ENCODE measurements at places on chromosomes 6 and 20. TPM values are rescaled to one million over a fixed set of nuclear protein-coding genes. Genes with fewer than 3 reads are reported as not detected.
A peak's percentile ranks its signal among the peaks of the same experiment; 100 is the strongest.

DNA sequence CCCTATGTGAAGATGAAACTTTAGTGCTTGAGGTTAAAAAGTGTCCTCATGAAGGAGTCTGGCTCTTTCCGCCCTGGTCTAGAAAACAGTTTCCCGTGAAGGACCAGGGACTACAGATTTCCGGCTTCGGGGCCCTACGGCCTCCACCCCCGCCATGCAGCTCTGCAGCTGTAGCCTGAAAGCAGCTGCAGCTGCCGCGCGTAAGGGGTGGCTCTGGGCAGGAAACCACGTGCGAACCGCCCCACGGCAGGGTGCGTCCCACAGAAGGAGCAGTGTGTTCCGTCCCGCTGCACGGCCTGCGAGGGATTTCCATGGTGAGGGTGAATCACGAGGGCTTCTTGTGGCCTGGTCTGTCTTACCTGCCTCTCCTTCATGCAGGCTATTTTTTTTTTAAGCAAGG, 117.0 kb downstream of the ERMARD start:
- DNase-seq, result peak; percentile 55

DNA sequence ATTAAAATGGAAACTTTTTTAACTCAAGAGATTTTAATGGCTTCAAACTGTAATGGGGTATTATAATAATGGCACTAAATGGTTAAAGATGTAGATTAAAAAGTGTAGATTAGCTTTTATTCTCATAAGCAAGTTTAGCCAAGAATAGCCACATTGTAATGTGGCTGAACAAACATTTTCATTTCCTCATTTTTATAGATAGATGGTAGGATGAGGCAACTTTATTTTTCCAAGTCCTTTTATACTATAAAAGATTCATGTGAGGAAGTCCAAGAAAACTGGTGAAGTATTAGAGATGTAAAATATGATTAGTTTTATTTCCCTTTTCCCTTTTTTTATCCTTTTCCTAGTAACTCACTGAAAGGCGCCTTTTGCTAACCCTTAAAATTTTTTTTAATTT, 88.8 kb downstream of the ATRN start:
- no peak for DNase-seq

GRCh38 chr20:54362283-54362682, 113.1 kb upstream of the DOK5 start:
- DNase-seq, result no peak

DNA sequence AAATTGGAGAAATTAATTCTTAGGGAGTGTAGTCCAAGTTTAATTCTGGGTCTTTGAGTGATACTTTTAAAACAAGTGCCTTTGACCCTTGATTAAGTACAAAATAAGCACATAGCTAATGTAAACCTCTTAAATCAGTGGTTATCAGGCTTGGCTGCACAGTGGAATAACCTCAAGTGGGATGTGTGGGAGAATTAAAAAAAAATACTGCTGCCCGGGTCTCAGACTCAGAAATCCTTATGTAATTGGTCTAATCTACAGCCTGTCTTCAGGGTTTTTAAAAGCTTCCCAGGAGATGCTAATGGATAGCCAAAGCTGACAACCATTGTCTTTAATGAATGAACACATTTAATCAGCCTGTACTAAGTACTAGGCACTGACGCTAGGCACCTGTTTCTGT, 28.5 kb upstream of the TMEM14A start:
- DNase-seq, result no peak

DNA sequence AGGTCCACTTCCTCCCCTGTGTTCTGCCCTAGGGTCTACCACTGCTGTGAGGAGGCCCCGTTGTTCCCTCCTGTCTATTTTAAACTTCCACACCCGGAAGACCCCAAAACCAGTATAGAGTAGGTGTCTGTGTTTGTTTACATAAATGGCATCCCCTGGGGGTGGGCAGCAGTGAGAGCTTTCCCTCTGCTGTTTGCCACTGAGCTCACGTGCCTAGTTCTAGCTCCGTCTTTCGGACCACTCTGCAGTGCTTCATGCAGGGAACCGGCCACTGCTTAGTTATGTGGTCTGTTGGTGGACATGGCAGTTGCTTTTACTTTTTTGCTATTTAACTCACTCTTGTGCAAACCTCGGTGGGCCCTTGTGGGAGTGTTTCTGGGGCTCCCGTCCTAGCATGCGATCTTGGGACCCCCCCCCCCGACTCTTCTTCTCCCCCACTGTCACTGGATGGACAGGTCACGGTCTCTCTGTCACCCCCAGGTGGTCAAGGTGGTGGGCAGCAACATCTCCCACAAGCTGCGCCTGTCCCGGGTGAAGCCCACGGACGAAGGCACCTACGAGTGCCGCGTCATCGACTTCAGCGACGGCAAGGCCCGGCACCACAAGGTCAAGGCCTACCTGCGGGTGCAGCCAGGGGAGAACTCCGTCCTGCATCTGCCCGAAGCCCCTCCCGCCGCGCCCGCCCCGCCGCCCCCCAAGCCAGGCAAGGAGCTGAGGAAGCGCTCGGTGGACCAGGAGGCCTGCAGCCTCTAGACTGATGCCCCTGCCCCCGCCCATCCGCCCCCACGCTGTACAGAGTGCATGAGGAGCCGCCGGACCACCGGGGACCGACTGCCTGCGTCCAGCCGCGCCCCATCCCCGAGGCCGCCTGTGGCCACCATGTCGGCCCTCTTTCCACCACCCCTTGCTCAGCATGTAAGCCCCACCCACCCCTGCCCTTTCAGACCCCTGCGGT, 40.9 kb downstream of the VSTM2L start:
- no peak for DNase-seq

DNA sequence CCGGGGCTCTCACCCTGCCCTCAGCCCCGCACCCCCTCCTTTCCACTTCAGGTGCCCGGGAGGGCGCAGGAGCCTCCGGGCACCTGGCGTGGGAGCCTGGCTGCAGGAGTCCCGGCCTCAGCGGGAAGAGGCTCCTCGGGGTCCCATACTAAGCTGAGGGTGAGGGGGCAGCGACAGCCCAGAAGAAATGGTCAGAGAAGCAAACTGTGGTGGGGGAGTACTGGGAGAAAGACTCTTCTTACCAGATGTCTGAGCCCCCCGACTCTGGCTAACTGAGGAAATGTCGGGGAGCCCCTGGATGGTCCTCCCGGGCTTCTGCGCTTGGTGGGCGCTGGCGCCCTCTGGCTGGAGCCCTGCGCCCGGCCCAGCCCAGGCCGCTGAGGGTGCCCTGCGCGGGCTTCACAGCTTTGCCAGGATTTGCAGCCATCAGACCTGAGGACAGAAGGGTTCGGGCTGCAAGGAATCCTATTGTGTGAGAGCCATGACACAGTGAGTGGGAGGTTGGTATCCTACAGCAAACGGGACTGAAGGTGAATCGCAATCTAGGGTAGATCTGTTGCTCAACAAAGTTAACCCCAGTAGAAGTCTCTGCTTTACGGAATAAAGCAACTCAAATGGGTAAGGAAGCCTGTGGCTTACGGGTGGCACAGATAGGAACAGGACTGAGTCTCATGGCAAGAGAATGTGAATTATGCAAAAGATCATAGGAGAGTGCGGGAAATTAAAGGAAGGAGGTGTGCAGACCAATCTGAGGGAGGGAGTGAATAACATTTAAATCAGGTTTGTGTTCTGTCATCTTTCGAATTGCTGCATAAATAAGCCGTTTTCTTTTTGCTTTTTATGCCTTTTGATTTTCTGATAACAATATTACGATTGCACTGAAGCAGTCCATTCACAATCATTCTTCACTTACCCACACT, 639 bp upstream of the RCAN2 start:
- DNase-seq, result peak; percentile 57

GRCh38 chr6:18506382-18507017, 119.3 kb downstream of the RNF144B start:
- no peak for DNase-seq

DNA sequence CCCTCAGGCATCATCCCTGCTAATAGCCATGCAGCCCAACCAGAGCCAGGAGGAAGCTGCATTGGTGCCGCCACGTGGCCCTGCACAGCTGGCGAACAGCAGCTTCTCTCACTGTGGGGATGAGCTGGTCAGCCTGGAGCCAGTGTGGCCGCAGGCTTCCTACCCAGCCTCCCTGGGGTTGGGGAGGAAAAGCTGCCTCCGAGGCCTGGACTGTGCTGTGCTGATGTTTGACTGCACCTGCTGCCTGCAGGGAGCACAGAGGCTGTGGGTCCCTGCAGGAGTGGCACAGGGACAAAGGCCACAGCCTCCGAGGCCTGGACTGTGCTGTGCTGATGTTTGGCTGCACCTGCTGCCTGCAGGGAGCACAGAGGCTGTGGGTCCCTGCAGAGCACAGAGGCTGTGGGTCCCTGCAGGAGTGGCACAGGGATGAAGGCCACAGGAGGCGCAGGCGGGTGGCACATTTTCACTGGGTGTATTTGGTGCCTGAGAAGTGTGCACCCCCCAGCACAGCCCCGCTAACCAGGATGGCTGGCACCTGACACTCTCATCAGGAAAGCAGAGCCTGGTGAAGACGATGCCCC, 83.9 kb downstream of the DLL1 start:
- DNase-seq, result no peak

DNA sequence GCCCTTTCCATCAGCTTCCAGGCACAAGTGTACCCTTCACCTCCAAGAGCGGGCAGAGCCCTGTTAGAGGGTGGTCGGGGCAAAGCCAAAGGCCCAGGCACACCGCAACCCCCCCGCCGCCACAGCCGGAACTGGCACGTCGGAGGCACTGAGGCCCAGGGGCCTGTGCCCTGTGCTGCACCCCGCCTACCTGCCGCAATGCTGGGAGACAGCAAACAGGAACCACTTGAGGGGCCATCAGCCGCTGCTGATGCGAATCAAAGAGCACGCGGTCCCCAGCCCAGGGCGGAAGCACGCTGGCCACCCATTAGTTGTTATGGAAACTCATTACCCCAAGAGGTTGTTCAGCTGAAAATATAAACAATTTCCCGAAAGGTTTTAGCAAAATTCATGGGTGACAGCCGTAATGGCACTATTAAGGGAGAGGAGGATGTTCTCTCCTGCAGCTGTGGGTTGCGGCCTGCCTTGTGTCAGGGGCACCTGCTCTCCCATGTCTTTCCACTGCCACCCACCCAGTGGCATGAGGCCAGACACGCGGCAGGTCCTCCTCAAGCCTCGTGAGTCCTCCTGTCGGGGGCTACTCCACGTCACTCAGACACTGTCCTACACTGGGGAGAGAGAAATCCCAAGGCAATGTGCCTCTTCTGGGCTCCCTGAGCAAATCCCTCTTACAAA, 65.3 kb downstream of the EDN3 start:
- no peak for DNase-seq

- DNase-seq, result no peak
These were observed 26.8 kb downstream of the SERPINB6 start for GRCh38 chr6:2944405-2945152.

DNA sequence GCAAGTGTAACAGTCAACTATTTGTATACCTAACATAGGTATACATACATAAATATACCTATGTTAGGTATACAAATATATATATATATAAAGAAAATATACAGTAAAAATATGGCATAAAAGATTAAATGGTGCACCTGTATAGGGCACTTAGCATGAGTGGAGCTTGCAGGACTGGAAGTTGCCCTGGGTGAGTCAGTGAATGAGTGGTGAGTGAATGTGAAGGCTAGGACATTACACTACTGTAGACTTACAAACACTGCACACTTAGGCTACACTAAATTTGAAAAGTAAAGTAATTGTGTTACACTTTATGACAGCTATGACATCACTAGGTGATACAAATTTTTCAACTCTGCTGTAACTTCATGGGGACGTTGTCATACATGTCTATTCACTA, 65.6 kb downstream of the CDC5L start:
- no peak for DNase-seq

DNA sequence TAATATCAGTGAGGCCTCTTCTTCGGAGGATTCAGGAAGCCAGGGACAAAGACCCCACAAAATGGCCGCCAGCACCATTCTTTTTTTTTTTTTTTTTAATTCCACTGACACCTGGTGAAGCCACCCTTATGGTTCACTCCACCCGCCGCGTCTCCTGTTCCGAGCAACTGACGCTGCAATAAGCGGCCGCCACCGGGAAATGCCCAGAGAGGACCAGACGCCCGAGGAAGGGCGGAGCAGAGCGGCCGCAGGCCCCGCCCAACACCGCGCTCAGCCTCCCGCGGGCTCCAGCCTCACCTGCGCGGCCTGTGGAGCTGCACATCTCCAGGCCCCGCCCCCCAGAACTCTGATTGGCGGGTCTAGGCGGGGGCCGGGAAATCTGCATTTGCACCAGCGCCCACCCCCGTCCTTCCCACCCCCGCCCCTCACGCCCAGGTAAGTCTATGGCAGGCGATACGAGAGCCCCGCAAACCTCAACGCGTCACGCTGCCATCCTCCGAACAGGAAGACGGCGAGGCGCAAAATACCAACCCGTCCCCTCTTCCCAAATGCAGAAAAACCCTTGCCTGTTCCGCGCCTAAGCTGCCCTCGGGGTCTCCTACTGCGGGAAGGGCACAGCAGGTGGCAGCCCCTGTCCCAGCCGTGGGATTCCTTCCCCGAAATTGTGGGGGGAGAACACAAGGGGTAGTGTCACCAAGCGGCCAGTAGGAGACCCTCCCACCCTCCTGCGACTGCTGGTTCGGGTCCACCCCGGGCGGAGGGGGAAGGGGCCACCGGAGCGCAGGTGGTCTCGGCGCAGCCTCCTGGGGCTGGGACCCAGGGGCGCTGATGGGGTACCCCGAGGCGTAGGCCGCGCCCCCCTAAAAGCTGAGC, 960 bp downstream of the ATP9A start:
- peak; percentile 65 for DNase-seq

DNA sequence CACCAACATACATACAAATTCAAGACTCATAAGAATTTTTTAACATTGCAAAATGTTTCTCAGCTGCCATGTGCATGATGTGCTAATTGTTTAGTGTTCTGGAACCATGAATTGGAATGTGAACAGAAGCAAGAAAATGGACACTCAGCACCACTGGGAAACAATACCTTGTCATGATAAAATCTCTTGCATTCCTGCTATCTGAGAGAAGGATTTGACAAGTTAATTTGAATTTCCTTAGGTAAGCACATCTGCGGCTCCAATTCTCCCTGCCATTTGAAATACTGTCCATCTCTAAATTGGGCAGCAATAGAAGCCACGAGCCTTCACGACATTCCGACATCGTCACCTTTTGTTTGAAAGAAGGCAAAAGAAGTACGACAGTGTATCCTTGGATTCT, 1104.6 kb upstream of the MAP3K7 start:
- DNase-seq, result no peak

- DNase-seq, result no peak
These were observed 45.3 kb upstream of the ZNF184 start for GRCh38 chr6:27517928-27518787.

- DNase-seq, result no peak
These were observed 136.2 kb upstream of the CCN2 start for GRCh38 chr6:132087391-132087790.

DNA sequence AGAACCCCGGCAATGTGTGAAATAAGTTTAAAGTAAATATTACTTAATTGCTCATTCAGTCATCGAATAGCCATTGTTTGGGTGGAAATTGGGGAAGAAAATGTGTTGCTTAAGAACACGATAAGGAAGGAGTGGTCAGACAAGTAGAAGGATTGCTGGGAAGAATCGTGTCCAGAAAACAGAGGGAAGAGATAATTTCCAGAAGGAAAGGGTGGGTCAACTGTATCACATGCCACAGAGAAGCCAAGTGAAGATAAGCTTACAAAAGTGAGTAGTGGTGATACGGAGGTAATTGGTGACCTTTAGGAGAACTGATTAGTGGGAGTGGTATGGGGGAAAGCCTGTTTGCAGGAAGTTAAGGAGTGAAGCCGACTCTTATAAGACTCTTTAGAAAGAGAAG, 306.2 kb downstream of the SOX4 start:
- DNase-seq, result no peak

The OR2B6 gene
- not detected for total RNA-seq

The POM121L2 gene
- total RNA-seq, result not detected

The CRIP3 gene
- 42.3 TPM for total RNA-seq

The DEFB132 gene
- not detected for total RNA-seq

The CST11 gene
- not detected for total RNA-seq

The HINT3 gene
- 32.9 TPM for total RNA-seq

The OR2H2 gene
- not detected for total RNA-seq
